ENCODE measurements at places on chromosomes 2 and 18. TPM values are rescaled to one million over a fixed set of nuclear protein-coding genes. Genes with fewer than 3 reads are reported as not detected.

GRCh38 chr2:111156529-111156928 is 35.8 kb downstream of the BCL2L11 start:
- no peak for DNase-seq

DNA sequence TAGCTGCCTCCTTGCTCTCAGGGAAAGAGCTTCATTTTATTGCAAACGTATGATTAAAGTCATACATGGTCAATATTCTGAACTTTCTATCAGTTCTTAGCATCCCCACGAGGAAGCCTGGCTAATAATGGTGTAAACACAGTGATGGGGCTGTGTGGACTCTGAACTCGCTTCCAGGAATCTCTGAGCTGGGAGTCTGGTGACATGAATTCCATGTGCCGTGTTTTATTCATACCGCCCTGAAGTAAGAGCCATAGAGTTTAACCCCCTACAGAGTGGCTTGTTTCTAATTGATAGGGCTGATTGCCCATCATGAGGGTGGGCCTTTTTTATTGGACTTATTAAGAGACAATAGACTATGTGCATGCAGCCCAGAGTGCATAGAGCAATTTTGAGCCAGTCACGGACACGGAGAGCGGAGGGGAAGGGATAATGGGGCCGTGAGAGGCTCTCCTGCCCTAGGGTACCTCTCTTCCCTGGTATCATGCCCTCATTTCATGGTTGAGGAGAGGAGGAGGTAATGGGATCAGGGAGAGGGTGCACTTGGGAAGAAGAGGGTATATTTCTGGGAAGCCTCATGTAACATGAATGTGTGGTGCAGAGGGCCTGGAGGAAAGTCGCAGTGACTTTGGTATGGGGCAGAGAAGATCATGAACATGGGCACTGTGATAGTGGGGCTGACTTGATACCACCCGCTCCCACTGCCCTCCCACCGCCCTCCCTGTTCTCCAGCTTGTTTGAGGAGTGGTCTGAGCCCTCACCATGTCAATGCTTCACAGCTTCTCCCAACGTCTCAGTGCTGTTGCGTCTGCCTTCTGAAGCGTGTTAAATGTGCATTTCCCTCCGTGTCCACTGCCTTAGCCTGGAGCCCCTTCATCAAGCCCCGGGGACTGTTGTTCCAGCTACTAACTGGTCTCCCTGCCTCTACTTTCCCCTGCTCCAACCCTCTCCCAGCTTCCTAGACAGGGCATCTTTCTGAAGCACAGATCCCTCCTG is 73.2 kb downstream of the IL1R2 start:
- DNase-seq: peak; percentile 71

DNA sequence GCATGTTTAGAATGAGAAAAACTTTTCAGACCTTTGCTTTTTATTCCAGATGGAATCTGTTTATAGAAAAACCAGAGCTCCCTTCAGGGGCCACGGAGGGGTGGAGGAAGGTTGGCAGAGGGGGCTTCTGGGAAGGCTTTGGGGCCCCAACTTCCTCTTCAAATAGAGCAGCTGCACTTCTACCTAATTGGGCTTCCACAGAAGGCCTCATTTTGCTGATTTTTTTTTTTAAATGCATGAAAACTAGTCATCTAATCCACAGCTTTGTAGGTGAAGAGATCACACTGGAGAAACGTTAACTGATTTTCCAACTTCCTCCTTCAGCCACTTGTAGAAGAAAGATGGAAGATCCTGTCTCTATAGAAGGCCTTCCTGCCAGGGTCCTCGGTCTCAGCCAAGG is 181.8 kb downstream of the BCL11A start:
- DNase-seq: no peak

GRCh38 chr2:10885094-10885860 is 26.5 kb upstream of the KCNF1 start:
- no peak for DNase-seq

- peak; percentile 48 for DNase-seq
Measured at GRCh38 chr2:47437287-47437686, 34.3 kb downstream of the MSH2 start.

GRCh38 chr2:236479814-236480213 is 89.8 kb upstream of the ACKR3 start:
- no peak for DNase-seq

GRCh38 chr18:26479681-26480079 is 68.7 kb downstream of the KCTD1 start:
- DNase-seq: peak; percentile 59

DNA sequence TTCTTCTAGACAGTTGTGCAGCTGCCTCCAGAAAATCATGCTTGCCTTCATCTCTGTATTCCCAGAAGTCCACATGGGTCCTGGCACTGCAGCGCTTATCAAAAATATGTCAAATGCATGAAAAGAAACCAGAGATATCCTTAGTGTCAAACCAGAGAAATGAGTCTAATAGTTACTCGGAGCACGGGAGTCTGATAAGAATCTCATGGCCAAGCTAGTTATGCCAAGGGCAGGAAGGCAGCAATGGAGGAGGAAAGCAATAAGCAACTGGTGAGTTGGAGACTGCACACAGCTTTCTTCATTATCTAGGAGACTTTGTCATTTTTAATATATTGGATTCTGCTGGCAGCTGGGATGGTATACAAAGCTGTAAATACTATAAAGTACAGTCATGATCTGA is 38.6 kb downstream of the TRIB2 start:
- no peak for DNase-seq

GRCh38 chr2:85049236-85049635 is 78.3 kb downstream of the KCMF1 start:
- DNase-seq: no peak

DNA sequence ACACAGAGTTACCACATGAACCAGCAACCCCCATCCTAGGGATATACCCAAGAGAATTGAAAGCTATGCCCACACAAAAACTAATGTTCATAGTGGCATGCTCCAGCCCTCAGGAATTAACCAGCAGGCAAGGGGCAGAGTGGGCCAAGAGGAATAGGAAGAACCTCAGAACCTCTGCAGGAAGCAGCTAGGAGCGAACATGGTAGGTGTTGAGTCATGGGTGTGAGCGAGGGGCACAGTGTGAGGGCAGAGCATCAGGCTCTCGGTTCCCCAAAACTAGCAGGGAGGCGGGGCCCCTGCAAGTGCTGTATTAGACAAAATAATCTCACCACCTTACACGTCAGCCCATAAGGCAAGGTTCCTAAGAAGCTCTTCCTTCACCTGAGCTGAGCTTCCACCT is 5.6 kb upstream of the RUFY4 start:
- DNase-seq: no peak

DNA sequence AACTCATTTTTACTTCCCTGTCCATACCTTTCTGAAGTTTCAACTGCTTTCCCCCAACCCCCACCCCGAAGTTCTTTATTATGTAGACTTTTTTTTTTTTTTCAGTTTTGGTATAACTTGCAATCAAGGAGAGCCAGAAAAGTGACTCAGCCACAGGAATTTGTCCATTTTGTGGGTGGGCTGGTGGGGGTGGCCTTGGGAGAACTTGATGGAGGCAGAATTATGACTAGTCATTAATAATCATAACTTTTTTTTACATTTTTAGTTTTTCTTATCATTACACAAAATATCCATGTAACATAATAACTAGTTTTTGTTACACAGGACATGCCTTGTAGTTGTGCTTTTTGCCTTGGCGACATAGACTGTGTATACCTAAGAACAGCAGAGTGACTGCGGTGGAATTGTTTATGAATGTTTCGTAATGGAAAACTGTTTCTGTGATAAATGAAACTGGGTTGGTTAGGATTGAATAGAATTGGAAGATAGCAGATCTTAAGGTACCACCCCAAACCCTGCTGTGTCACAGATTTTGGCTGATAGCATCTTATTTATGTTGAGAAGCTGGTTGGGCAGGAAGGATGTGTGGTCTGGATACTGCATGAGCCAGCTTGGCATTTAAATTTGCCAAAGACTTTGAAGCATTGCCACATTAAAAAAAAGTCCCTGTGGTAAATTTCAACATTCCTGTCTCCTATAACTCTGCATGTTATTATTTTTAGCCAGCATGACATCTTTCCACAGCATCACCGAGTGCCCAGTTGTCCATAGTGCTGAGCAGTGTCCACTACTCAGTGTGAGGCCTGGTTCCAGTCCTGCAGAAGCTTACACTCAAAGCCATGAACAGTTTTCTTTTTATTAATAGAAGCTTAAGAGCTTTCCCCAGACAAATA is 30.7 kb downstream of the LYPD6B start:
- no peak for DNase-seq

DNA sequence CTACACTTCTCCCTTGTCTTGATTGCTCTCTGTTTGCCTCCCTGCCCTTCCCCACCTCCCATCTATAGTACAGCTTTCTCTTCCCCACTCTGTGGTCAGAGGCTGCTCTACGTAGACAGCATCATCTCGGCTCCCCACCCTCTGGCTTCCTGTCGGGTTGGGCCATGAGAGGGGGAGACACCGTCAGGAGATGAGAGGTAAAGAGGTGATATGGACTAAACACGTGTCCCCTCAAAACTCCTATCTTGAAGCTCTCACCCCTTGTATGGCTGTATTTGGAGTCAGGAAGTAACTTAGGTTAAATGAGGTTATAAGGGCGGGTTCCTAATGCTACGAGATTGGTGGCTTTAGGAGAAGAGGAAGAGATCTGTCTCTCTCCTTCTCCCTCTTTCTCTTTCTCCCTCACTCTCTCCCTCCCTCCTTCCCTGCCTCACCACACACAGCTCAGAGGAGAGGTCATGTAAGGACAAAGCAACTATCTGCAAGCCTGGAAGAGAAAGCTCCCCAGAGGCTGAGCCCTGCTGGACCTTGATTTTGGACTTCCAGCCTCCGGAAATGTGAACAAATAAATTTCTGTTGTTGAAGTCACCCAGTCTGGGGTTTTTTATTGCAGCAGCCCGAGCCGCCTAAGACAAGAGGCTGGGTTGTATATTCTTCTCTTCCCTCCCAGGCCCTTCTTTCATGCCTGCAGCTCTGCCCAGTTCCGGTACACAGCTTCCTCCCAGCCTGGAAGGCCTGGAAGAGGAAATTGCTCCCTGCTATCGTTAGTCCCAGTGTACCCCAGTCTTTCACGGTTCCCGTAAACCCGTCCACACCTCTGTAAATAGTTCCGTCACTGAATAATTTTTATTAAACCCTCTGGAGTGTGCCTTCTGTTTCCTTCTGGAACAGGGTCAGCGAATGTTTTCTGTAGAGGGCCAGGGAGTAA is 138.0 kb downstream of the AKAIN1 start:
- no peak for DNase-seq

DNA sequence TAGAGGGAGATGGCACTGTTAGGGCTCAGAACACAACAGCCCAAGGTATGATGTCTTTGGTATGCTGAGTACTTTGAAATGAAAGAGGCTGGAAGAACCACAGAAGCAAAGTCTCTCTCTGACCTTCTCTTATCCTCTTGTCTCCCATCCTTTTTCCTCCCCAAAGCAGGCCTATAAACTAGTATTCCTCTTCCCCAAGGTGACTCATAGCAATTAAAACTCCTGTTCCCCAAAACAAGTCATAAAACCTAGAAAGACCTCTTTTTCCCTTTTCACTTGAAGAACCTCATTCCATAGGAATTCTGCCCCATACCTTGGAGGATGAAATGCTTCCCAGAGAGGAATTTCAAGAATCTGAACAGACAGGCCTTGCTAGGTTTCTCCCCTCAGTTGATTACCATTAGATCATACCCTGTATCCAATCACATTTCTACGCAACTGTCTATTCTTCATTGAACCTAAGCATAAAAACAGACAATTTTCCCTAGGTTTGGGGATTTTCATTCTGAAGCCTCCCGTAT is 25.7 kb downstream of the MDH1 start:
- DNase-seq: no peak

DNA sequence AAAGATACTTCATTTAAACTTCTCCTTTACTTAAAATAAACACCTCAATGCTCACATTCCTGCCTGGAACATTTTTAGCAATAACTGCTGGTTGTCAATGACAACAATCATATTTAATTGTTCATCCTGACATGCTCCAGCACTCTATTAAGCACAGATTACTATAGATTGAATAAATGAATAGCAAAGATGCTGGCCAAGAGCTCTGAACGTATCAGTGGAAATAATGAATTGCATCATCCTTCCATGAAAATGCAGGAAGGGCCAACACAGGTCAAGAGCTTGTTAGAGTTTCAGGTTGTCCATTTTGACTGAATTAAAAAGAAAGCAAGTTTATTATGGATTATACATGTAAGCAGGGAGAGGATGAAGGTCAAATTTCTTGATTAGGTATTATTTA is 994.0 kb downstream of the TSN start:
- DNase-seq: no peak

- DNase-seq: peak; percentile 79
Measured at GRCh38 chr2:161238560-161239325, 69.5 kb upstream of the PSMD14 start.

DNA sequence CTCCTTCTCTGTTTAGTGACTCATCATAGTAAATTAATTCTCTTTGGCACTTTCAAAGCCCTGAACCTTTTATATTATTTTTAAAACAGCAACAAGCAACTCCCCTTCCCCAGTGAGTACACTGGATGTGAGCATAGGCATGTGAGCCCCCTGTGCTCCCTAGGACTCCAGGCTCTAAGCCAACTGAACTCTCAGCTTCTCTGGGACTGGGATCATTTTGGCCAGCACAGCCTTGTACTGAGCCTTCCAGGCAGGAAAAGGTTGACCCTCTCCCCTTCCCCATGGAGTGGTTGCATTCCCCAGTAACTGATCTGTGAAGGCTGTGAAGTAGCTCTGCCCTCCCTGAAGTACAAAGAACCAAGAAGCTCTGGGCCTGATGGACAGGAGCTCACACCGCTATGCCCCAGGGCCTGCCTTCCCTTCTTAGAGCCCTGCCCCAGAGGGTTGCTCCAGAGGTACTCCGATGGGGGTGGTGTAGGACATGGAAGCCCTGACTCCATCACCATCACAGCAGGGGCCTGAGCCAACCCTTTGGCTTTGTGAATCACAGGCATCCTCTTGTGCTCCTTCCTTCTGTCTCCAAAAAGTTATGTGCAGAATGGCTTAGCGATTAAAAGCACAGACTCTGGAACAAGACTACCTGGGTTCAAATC is 57.8 kb downstream of the ADD2 start:
- peak; percentile 67 for DNase-seq

GRCh38 chr18:2910261-2910660 is 63.5 kb downstream of the EMILIN2 start:
- DNase-seq: no peak

GRCh38 chr18:463403-463802 is 37.1 kb downstream of the COLEC12 start:
- no peak for DNase-seq

- DNase-seq: peak; percentile 60
Measured at GRCh38 chr18:12443551-12443950, 35.8 kb downstream of the PRELID3A start.

GRCh38 chr2:143455317-143455716 is 326.1 kb downstream of the ARHGAP15 start:
- DNase-seq: no peak

GRCh38 chr18:37343542-37343851 is 222.1 kb downstream of the CELF4 start:
- DNase-seq: no peak

TMEM237 gene
- polyA plus RNA-seq: 39.7 TPM

GCA gene
- polyA plus RNA-seq: 15.6 TPM

POLR1B gene
- 13.6 TPM for polyA plus RNA-seq

OR6B2 gene
- not detected for polyA plus RNA-seq

TXNDC2 gene
- not detected for polyA plus RNA-seq

SPEG gene
- 89.9 TPM for polyA plus RNA-seq

CYTIP gene
- 0.92 TPM for polyA plus RNA-seq

ACKR3 gene
- 24.1 TPM for polyA plus RNA-seq

CAD gene
- polyA plus RNA-seq: 33.7 TPM

FAM110C gene
- 0.80 TPM for polyA plus RNA-seq

All from muscle of leg (tissue), 16 donors.